ENCODE measurements at places on chromosomes 1 and 21. TPM values are rescaled to one million over a fixed set of nuclear protein-coding genes. Genes with fewer than 3 reads are reported as not detected.

DNA sequence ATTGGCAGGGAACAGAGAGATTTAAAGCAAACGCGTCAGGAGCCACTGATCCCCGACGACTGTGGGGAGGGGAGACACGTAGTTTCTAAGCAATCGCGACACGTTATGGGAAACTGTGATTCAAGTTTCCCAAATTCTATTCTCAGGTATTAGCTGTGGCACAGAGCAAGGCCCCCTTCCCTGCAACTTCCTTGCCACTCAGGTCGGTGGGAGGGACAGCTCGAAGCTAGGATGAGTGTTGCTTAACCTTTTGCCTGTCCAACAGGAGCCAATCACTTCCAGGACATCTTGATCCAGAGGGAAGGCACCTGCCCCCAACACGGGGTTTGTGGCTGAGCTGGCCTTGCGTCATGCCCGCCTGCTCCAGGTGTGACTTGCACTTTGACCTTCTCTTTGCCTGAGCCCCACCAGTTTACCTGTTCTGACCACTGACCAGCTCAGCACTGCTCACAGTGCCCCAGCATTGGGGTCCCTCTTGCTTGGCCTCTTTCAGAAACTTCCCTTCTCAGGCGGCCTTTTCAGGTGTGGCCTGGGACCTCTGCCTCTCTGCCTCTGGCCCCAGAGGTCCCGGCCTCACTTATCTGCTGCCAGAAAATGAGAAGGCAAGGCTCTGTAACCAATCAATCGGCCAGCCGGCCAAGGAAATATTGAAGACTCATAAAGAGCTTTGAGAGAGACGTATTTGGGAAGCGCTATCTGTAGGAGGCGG is 24.6 kb downstream of the TEX35 start:
- no peak for DNase-seq

LCE6A gene
- total RNA-seq, result not detected

DNA sequence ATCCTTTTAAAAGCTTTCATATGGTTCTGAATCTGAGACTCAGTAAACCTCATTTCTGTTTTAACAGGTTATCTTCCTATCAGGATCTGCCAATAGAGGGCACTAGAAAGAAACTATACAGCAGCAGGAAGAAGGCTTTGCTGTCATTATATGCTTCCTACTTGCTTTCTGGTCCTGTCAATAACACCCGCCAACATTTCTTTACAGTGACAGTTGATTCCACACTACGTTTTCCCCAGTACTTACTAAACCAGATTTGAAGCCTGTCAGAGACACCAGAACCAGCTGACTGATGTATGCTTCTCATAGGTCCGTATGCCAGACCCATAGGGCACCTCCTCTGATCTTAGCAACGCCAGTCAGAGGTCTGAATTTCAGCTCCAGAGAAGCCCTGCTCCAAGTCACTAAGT is 341.0 kb upstream of the NEGR1 start:
- DNase-seq, result no peak

GRCh38 chr1:157403608-157404007 is 148.7 kb downstream of the FCRL5 start:
- DNase-seq, result peak; percentile 31

- DNase-seq, result no peak
Measured at GRCh38 chr1:22406722-22407495, 44.7 kb upstream of the ZBTB40 start.

DNA sequence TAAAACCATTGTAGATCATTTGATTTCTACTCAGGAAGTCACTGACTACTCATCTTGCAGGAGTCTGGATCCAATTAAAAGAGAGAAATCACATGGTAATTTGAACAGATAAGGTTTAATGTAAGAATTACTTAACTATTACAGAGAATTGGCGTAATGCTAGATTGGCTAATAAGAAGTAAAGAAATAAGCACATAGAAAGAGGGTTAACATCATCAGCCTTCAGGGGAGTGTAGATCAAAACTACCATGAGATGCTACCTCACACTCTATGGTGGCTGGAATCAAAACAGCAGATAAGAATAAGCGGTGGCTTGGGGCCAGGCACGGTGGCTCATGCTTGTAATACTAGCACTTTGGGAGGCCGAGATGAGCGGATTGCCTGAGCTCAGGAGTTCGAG is 11.7 kb downstream of the ST3GAL3 start:
- DNase-seq, result no peak

DNA sequence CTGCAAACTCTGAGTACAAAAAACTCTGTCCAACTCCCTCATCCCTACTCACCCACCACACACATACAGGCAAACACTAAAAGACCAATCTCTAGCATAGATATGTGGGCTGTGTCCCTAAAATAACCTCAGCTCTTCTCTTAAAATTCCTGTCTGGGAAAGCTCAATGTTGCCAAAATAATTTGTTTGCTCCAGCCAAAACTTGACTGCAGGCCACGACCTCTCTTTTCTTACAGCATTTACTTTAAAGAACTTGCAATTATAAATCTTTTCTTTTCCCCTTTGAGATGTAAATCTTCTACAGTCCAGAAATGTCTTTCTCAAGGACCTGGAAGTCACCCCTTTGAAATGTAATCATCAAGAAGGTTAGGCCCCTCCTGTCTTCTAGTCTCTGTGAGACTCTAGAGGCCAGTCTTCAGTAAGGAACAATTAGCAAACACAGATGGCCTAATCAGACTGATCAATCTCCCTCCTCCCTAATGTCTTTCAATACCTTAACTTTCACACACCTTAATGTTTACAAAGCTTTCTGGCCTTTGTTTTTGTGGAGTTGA is 483.6 kb upstream of the RGS18 start:
- DNase-seq, result no peak

DNA sequence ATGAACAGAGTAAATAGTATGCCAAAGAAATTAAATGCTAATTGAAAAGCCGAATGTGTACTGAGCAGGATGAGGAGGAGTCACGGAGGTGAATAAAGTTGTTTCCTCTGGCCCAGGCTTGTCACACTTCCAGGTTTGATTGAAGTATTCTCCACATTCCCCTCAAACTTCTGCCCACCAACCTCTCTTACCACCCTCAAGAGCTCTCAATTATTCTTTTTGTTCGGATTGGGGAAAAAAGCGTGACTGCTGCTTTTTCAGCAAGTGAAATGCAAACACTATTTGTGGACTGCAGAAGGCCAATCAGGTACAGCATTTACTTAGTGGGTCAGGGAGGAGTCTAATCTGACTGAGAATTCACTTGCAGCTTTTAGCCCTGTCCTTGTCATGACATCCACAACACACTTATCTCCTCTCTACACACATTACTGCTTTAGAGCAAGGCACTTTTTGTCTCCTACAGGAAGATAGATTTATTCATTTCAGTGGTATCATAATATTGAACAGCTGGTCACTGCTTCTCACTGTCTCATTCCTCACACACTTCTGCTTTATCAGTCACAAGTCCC is 375.6 kb upstream of the PRMT6 start:
- DNase-seq, result no peak

GRCh38 chr1:225360119-225360518 is 67.7 kb downstream of the LBR start:
- DNase-seq, result no peak

All from cardiac septum (tissue), 1 donor.